NCI-H2081 (cell line): ENCODE measurements at places on chromosomes 6 and 20.

- DNase-seq, result no peak
Observed at GRCh38 chr20:59122566-59122919, 41.1 kb upstream of the ZNF831 start.

DNA sequence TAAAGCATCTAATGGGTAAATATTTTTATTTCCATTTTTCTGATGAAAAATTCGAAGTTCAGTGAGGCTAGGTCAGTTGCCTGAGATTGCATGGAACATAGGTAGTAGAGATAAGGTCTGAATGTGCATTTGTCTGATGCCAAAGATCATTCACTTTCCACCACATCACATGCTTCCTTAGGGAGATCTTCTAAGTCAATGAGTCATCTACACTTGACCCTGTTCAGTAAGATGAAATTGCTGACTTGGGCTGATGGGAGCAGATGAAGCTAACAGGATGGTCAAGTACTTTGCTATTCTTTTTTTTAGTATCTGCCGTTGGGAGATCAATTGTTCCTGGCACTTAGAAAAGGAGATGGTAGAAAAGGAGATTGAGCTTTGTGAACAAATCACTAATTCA lies 511.3 kb downstream of the PHF3 start:
- no peak for DNase-seq

DNA sequence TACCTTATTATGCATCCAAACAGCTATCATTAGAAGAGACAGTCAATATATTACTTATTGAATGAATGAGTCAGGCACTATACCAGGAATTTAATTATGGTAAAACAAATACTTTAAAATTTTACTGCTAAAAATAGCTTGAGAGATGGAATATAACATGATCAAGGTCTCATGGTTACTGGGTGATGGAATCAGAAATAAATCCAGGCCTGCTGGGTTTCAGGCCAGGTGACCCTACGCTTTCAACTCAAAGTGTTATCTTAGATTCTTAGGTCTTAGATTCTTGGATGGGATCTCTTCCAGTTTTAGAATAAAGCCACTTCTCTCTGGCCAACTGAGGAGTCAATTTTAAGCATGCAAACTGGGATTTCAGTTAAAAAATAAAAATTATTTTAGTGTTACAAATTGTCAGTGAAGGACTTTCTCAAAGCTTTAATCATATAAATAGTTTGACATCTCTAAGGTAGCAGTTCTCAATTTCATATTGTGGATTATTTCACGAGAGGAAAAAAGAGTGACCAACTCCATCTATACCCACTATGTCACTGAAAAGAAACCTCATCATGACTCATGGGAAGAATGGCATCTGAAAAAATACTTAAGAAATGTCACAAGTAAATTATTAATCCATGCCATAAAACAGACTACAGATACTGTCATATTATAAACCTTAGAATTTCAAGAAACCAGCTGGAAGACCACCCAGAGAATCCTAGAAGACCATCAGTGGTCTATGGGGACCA lies 283.4 kb upstream of the RUNX2 start:
- no peak for DNase-seq

- DNase-seq, result no peak
Observed at GRCh38 chr6:28568515-28569108, 42.9 kb downstream of the GPX5 start.

- peak; percentile 63 for DNase-seq
Observed at GRCh38 chr20:15930311-15931305, 642.6 kb downstream of the KIF16B start.

GRCh38 chr20:22796469-22797077 lies 212.2 kb upstream of the FOXA2 start:
- DNase-seq, result no peak

GRCh38 chr6:100470422-100471120 lies 5.8 kb upstream of the SIM1 start:
- no peak for DNase-seq

DNA sequence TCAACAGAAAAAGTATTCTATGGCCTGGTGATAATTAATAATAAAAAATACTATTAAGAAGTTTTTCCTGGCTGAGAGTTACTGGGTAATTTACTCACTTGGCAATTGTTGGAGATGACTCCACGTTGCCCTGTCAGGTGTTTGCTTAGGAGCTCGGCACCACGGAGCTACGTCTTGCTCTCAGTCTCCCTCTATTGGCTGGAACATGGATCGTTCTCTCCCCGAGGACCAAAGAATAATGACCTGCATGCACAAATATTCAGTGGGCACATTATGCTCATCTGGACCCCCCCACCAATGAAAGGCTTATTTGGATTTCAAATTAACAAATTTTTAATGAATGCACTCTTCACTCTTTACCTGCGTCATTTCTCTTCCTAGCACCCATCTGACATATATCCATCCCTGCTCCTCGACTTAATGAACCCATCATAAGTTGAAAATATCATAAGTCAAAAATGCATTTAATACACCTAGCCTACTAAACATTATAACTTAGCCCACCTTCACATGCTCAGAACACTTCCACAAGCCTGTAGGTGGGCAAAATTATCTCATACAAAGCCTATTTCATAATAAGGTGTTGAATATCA lies 71.0 kb upstream of the CD83 start:
- peak; percentile 53 for DNase-seq
